Activated naive CD8-positive, alpha-beta T cell treated with anti-CD3 and anti-CD28 coated beads, Interleukin-2, amount 10 ng/mL, durations not matched to agents 7 days and 5 days (primary cell): ENCODE measurements at places on chromosomes 5 and 9. TPM values are rescaled to one million over a fixed set of nuclear protein-coding genes. Genes with fewer than 3 reads are reported as not detected.
A peak's percentile ranks its signal among the peaks of the same experiment; 100 is the strongest.

- H3K27me3 ChIP-seq: no peaks in the 10 kb centered on the region
- no peak for DNase-seq
- peak overlapping the region; percentile 89 for H3K27ac ChIP-seq
- peaks cover 81% of the 10 kb centered on the region for H3K4me1 ChIP-seq
- peaks cover 32% of the 10 kb centered on the region for H3K36me3 ChIP-seq
These were observed 40.5 kb downstream of the FYB1 start for GRCh38 chr5:39178861-39179260.

- no peak for DNase-seq
- no peaks in the 10 kb centered on the region for H3K27me3 ChIP-seq
- peaks cover 4% of the 10 kb centered on the region for H3K4me1 ChIP-seq
These were observed 22.7 kb downstream of the WNK2 start for GRCh38 chr9:93206576-93207155.

GRCh38 chr5:35230038-35230611 is at the start of gene PRLR:
TSS of gene PRLR (minus strand) at chr5:35230487. CDS start at chr5:35089620, 140,867 bp downstream.
- H3K27ac ChIP-seq: no peak within 1 kb of the TSS
- no peaks in the 10 kb centered on the region for H3K36me3 ChIP-seq
- H3K4me1 ChIP-seq: peaks cover 3% of the 10 kb centered on the region
- H3K4me3 ChIP-seq: peak within 1 kb of the TSS; percentile 69
- H3K27me3 ChIP-seq: peaks cover 57% of the 10 kb centered on the region

Gene ARHGEF28
- total RNA-seq: 0.14 TPM

DNA sequence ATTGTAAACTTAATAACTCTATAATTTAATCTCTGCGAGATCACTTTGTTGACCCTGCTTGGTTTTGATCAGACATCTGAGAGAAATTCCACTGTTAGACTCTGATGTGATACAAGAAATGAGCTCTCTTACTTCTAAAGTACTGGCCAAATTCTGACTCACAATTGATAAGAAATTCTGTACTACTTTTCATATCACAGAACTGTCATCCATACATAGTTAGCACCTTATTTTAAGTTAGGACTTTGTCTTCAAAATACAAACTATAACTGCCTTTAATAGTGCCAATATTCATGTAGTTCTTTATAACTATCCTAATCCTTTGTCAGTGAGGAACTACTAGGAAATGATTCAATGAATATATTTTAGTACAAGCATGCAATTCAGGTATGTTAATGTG is 23.4 kb downstream of the MARCHF11 start:
- no peak overlapping the region for H3K27ac ChIP-seq
- no peak for DNase-seq
- H3K4me1 ChIP-seq: no peaks in the 10 kb centered on the region
- H3K27me3 ChIP-seq: no peaks in the 10 kb centered on the region
- no peak overlapping the region for H3K4me3 ChIP-seq

- H3K4me1 ChIP-seq: no peaks in the 10 kb centered on the region
- no peak overlapping the region for H3K4me3 ChIP-seq
- H3K36me3 ChIP-seq: no peaks in the 10 kb centered on the region
- H3K27me3 ChIP-seq: no peaks in the 10 kb centered on the region
These were observed 457.1 kb downstream of the DTWD2 start for GRCh38 chr5:118531276-118531675.

DNA sequence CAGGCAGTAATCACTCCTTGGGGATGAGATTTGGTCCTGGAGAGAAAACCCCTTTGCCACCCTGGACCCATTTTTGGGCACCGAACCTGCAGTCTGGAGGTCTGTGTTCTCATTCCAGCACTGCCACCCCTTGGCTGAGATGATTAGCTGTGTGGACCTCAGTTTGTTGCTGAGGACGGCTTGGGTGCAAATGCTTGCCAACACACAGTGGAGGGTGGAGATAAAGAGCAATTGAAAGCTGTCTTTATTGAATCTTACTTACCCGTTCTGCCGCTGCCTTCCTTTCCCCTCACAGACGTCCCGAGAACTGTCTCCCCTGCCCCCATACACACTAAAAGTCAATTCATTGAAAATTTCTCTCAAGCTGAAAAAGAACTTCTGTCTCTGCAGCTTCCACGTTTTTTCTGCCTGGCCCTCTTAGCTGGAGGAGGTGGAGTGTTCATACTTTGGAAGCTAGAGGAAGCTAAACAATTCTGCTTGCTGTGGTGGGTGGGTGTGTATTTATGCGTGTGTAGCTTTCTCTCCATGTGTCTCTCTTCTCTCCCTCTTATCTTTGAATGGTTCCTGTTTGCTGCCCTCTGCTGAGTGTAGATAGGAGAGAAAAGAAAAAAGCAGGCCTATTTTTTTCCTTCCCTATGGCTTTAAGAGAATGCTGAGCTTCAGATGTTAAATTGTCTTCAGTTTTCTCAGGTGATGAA is 6.6 kb downstream of the GALNT10 start:
- H3K36me3 ChIP-seq: peaks cover 15% of the 10 kb centered on the region
- no peak for DNase-seq
- H3K4me1 ChIP-seq: peaks cover 46% of the 10 kb centered on the region
- H3K27me3 ChIP-seq: no peaks in the 10 kb centered on the region

- H3K27me3 ChIP-seq: no peaks in the 10 kb centered on the region
- H3K4me1 ChIP-seq: no peaks in the 10 kb centered on the region
- H3K4me3 ChIP-seq: no peak overlapping the region
- no peak overlapping the region for H3K27ac ChIP-seq
- no peak for DNase-seq
- no peaks in the 10 kb centered on the region for H3K36me3 ChIP-seq
These were observed 728.2 kb downstream of the BRINP1 start for GRCh38 chr9:118640836-118641560.

Gene SLCO6A1
- total RNA-seq: not detected

Gene MCTP1
- total RNA-seq: 1.6 TPM

DNA sequence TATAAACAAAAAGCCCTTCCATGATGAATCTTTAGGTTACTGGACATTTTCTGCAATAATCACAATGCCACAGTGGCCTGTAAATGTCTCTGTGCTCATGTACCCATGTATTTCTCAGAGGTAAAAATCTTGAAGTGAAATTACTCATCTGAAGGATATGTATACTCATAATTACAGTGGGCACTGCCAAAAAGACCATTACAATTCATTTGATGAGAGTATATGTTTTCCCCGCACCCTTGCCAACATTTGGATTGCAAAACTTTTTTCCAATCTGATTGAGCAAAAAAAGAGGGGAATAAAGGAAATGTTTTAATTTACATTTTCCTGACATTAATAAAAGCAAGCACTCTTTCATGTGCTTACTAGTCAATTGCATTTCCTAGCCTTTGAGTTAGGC is 110.5 kb downstream of the EPB41L4A start:
- no peak for DNase-seq
- no peak overlapping the region for H3K4me3 ChIP-seq
- no peaks in the 10 kb centered on the region for H3K4me1 ChIP-seq
- H3K27ac ChIP-seq: no peak overlapping the region
- H3K36me3 ChIP-seq: no peaks in the 10 kb centered on the region

DNA sequence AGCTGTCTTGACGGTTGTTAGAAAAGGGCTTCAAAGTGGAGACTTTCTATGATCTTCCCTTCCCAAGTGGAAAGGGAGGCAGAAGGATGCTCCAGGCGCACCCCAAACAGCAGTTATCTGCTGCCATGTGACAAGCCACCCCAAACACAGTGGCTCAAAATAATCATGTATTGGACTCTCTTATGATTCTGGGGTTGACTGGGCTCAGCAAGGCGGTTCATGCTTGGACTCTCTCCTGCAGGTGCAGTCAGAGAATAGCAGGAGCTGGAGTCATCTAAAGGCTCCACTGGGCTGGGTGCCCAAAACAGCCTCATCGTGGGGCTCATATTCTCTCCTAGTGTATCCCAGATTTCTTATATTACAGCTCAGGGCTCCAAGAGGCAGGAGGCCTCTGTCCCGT is 177.6 kb upstream of the IER5L start:
- peaks cover 8% of the 10 kb centered on the region for H3K27me3 ChIP-seq
- H3K4me1 ChIP-seq: no peaks in the 10 kb centered on the region
- no peak for DNase-seq
- H3K4me3 ChIP-seq: no peak overlapping the region

DNA sequence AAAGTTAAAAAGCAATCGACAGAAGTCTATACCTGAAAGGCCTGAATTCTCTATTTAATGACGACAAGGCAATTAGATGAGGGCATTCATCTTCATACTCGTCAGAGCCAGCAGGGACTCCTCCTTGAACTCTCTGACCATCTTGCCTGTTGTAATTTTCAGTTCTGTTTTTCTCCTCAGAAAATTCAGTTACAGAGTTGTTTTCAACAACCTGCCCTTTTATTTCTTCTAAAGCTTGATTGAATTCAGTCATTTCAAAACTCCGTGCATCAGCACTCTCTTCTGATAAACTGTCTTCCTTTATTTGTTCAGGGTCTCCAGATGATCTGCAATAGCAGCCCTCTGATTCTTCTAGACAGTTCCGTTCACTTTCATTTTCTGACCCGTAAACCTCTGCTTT is 15.6 kb downstream of the RIOK2 start:
- no peaks in the 10 kb centered on the region for H3K27me3 ChIP-seq
- DNase-seq: no peak
- H3K4me3 ChIP-seq: no peak overlapping the region
- no peak overlapping the region for H3K27ac ChIP-seq
- H3K36me3 ChIP-seq: peaks cover 21% of the 10 kb centered on the region
- H3K4me1 ChIP-seq: peaks cover 8% of the 10 kb centered on the region

Gene CKMT2
- total RNA-seq: not detected

Gene CD74
- total RNA-seq: 350 TPM

GRCh38 chr5:177981296-177982071 is 14.6 kb downstream of the PROP1 start:
- H3K27me3 ChIP-seq: peaks cover 49% of the 10 kb centered on the region
- peaks cover 3% of the 10 kb centered on the region for H3K4me1 ChIP-seq
- no peak for DNase-seq
- H3K27ac ChIP-seq: no peak overlapping the region

- H3K36me3 ChIP-seq: no peaks in the 10 kb centered on the region
- H3K27ac ChIP-seq: no peak overlapping the region
- no peak for DNase-seq
- no peak overlapping the region for H3K4me3 ChIP-seq
- peaks cover 3% of the 10 kb centered on the region for H3K4me1 ChIP-seq
These were observed 30.7 kb downstream of the IFNW1 start for GRCh38 chr9:21110708-21111576.

Gene CCL27
- total RNA-seq: 0.43 TPM

Gene DRD1
- not detected for total RNA-seq

Gene LPAR1
- 0.14 TPM for total RNA-seq

DNA sequence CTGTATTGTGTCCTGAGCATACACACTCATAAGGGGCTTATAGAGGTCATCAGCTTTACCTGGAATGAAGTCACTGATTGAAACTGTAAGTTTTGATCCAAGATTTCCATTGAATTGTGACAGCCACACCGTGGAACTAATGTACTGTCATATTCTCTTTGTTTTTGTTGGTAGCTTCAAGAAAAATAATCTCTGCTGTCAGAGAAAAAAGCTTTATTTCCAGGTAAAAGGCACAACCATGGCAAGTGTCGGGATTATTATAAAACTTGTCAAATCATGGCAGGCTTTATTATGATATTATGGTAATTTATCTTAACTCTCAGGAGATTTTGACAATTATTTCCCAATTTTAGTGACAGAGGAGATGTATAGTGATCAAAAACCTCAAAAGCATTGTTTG is 191.2 kb downstream of the FAM170A start:
- H3K4me1 ChIP-seq: no peaks in the 10 kb centered on the region
- no peaks in the 10 kb centered on the region for H3K27me3 ChIP-seq
- H3K36me3 ChIP-seq: no peaks in the 10 kb centered on the region
- H3K4me3 ChIP-seq: no peak overlapping the region
- H3K27ac ChIP-seq: no peak overlapping the region

DNA sequence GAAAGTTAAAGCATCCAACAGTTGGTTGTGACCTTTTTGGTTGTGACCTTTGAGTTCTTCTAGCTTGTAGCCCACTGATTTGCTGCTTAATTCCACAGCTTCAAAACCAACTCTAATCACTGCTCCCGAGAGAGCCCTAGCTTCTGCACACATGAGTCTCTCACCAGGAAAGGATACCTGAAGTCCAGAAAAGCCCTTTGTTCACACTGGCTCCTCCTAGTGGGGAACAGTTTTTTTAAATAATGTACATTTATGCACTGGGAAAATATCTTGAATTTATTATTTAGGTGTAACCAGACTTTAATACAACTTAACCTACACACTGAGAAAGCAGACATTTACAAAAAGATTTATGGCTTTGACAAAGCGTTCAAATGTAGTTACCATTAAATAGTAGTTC is 120.2 kb upstream of the CCDC152 start:
- H3K27me3 ChIP-seq: no peaks in the 10 kb centered on the region
- H3K36me3 ChIP-seq: no peaks in the 10 kb centered on the region
- H3K4me3 ChIP-seq: no peak overlapping the region
- no peaks in the 10 kb centered on the region for H3K4me1 ChIP-seq
- no peak for DNase-seq

DNA sequence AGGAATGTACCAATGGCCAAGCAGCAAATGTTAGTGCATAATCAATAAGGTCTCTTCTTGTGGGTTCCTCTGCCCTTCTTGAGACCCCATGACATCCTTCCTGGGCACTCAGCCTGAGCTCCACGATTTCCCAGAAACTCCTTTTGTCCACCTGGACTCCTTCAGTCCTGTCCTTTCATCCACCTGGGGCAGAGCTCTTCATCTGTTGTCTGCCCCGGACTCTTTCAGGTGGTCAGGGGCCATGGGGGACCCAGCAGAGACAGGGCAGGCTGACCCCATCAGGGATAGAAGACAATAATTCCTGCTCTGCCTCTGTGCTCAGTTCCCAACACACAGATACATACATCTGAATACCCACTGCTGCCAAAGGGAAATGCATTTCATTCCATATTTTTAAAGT is 58.9 kb upstream of the OTULINL start:
- H3K4me3 ChIP-seq: no peak overlapping the region
- H3K4me1 ChIP-seq: peaks cover 7% of the 10 kb centered on the region
- no peak for DNase-seq

DNA sequence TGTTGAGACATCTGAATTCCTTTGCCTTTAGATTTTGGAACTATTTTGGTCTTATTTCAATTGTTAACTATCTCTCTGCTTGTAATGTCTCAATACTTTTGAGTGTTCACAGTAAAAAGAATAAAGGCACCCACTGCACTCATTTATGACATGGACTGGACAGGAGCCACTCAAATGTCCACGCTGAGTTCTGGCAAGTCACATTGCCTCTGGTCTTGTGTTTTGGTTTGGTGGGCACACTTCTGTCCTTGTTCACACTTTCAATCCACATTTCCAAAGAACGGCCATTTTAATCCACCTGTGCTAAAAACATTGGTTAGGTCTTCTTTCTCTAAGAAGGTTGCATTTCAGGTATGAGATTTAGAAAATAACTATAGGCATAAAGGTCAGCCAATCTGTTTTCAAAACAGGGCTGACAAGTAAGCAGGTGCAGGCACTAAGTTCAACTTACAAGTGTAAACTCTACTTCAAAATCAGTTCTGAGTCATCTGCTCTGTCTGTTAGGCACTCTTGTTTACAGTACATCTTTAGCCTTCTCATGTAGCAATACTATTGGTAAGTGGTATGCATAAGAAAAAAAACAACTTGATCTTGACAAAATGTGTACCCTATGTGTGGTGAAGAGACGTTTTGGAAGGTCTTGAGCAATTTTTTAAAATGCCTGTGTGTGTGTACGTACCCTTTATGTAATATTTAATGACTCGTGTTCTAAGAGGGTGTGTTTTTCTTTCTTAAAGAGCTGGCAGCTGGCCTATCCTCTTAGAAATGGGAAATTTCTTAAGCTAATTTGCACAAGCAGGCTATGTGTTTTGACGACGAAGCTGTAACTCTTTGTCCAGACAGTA is 31.5 kb upstream of the ZFAND5 start:
- H3K36me3 ChIP-seq: no peaks in the 10 kb centered on the region
- H3K27ac ChIP-seq: no peak overlapping the region
- DNase-seq: no peak
- no peak overlapping the region for H3K4me3 ChIP-seq
- no peaks in the 10 kb centered on the region for H3K4me1 ChIP-seq
- H3K27me3 ChIP-seq: peaks cover 6% of the 10 kb centered on the region
